ENCODE measurements at places on chromosomes 7 and 10.

- DNase-seq = no peak
Measured at GRCh38 chr7:7228472-7228871, 46.1 kb downstream of the C1GALT1 start.

GRCh38 chr10:33193701-33194521 is 140.6 kb downstream of the NRP1 start:
- DNase-seq = no peak

DNA sequence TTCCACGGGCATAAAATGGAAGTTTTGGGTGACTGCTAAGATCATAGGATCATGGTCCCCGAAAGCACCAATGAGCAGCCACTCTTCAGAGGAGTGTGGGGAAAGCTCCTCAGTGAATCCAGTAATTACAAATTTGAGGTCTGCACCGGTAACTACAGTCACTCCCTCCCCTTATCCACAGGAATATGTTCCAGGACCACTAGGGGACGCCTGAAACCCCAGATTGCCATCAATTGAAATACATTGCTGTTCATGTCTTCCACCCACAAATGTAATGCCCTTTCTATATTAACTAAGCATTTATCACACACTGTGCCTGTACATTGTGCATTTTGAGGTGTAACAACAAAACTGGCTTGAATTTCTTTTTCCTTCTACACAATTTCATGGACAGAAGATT is 447.9 kb upstream of the PFKP start:
- no peak for DNase-seq

DNA sequence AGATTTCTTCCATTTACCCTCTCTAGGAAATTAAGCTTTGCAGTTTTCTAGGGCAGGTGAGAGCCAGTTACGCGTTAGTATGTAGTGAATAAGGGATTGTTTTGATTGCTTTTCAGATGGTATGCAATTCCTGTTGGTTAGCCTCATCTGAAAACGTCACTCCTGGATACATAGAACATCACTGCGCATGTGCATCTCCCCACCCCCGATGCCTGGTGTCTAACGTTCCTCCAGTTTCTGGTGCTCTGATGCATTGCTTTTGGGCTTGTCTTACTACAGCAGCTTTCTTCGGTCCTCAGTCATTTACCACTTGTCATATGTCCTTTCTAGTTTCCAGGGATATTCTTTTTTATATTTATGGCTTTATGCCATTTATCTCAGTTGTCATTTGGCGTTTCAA is 22.5 kb downstream of the MLLT10 start:
- no peak for DNase-seq

DNA sequence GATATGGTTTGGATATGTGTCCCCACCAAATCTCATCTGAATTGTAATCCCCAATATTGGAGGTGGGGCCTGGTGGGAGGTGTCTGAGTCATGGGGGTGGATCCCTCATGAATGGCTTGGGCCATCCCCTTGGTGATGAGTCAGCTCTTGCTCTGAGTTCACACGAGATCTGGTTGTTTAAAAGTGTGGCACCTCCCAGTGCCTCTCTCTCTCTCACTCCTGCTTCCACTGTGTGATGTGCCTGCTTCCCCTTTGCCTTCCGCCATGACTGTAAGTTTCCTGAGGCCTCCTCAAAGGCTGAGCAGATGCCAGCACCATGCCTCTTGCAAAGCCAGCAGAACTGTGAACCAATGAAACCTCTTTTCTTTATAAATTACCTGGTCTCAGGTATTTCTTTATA is 4.8 kb upstream of the GCK start:
- DNase-seq = no peak

DNA sequence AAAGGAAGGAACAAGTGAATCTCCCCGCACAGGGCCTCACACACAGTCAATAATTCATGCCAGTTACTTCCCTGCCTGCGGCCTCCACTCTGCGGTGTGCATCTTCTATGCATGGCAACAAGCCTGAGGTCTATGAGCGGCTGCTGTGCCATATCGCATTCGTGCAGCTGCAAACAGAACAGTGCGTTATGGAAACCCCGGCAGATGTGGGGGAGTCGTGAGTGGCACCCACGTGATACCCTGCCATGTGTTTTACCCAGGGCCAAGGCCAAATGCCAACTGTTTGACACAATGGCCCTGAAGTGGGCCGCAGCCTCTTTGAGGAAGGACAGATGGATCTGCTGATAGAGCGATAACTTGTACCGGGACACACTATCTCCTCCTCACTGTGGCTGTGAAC is 13.4 kb downstream of the TNS3 start:
- DNase-seq = no peak

DNA sequence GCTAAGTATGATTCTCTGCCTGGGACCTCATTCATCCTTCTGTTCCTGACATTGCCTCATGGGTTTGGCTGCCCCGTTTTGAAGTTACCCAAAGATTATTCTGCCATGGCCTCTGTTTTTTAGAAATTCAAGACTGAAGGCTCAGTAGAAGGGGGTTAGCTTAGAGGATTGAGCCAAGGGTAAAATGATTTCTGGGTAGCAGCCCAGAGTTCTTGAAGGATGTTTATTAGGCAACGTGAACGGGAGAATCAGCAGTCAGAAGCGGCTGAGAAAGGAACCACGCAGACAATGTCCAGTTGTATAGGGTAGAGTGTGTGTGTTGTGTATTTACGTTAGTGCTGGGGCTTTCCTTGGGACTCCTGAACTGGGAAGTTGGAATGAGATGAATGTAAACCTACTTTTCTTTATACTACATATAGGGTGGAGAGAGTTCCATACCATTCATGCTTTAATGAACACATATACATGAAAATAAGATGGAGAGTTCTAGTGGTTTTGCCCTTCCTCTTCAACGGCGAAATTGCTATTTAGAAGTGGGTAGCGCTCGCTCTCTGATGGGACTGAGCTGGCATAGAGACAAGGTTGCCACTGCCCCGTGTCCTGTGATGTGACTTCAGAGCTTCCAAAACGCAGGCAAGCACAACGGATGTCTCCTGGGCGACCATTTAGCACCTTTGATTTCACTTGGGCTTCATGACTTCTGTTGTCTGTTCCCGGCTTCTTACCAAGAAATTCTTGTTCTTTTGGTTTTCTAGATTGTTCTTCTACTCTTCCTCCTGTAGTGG is 35.0 kb upstream of the IL15RA start:
- no peak for DNase-seq

- DNase-seq = no peak
Measured at GRCh38 chr7:90552521-90552920, 43.6 kb upstream of the CDK14 start.

GRCh38 chr10:86711513-86712316 is 43.4 kb downstream of the LDB3 start:
- DNase-seq = no peak

DNA sequence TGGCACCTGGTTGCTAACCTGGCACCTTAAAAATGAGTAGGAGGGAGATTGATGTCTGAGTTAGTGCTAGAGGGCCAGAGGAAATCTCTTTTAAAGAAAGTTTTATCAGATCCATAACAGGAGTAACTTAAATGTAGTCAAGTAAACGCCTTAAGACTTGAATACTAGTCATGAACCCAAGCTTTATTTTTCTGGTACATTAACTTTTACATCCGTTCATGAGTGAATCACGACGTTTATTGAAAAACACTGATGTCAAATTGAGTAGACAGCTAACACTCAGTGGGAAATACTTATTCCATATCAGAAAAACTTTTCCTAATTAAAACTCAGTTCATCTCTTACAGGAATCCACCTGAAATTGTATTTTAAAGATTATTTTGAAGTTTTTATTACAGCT is 6.9 kb upstream of the LAMB1 start:
- DNase-seq = no peak

- no peak for DNase-seq
Measured at GRCh38 chr7:20708896-20709295, 77.8 kb downstream of the SP8 start.

DNA sequence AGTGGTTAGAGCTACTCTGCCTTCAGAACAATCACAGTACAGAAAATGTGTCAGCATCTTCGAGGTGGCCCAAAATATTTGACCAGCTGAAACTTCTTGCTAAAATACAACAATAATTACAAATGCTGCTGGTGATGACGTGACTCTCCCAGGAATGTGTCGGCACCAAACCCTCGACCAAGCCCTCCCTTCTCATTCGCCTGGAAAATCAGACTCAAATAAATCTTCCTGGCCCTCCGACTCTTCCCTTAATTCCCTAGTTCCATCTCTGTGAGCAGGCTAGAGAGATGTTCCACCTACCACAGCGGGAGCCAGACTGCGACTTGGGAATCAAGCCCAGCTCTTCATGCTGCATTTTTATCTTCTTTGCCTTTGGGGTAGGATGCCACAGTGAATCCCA is 4.1 kb downstream of the PRSS2 start:
- DNase-seq = no peak

DNA sequence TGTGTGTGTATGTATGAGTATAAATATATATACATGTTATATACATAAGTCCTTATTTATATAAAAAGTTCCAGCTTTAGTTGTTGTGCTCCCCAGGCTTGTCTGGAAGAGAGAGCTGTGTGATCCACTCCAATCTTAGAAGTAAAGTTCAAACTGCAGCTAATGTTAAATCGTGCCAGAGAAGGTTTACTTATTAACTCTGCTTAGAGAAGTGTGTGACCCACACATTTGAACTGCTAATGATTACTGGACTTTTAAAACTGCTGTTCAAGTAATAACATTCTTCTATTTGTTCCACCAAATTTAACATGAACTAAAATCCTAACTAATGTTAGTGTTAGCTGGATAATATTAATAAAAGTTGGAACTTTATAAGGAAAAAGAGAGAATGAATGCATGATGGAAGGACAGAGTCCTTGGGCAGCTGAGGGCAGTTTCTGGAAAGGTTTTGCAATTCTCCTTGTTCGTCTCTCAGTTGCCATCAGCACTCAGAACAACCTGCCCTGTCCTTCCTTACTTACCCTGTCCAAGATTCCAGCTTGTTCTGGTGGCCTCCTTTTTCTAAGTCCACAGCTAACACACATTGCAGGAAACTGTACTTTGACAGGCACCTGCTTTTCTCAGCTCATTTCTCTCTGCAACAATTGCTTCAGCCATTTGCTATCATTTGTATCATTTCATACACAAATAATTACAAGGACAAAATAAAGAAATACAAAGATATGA is 162.6 kb downstream of the FAM107B start:
- no peak for DNase-seq

GRCh38 chr7:107309296-107309695 is 140.5 kb downstream of the HBP1 start:
- DNase-seq = no peak

Measured in T follicular helper cell (primary cell).